ENCODE measurements at places on chromosomes 1 and 21.

- no peak for DNase-seq
Observed at GRCh38 chr21:46207006-46207919, 21.3 kb downstream of the LSS start.

DNA sequence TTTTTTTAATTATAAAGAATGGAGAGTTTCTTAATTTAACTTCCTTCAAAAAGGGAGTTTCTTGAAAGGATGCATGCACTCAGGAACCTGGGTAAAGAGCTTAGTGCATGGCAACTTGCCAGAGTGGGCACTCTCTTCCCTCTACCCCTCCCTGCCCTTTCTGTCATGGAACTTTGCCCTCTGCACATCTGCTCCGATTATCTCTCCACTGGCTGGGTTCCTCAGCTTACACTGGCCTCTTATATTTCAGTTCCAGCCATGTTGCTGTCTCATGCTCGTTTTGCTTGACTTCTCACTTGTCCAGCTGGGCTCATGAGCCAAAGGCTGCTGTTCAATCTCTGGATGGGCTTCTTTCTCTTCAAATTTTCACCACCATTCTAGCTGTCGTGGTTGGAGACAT lies 87.0 kb downstream of the NCAM2 start:
- DNase-seq = no peak

GRCh38 chr1:93981274-93981667 lies 72.0 kb upstream of the GCLM start:
- peak; percentile 42 for DNase-seq

DNA sequence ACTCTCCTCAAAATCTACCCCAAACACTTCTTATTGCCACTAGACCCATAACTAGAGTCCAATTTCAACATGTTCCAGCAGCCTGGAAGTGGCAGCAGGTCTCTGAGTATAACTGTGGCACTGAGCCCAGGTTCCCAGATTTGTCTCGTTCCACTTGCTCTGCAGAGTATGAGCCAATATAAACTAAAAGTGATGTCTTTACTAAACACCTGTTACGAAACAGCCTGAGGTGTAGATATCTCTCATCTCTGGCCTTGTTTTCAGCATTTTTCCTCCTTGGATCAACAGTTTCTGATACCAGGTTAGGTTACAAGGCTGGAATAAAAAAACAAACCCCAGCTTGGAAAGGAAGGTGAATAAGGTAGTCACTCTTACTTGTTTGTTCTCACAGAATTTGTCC lies 25.2 kb upstream of the PRDX6 start:
- DNase-seq = peak; percentile 66

- peak; percentile 11 for DNase-seq
Observed at GRCh38 chr1:168691541-168691940, 37.5 kb downstream of the DPT start.

DNA sequence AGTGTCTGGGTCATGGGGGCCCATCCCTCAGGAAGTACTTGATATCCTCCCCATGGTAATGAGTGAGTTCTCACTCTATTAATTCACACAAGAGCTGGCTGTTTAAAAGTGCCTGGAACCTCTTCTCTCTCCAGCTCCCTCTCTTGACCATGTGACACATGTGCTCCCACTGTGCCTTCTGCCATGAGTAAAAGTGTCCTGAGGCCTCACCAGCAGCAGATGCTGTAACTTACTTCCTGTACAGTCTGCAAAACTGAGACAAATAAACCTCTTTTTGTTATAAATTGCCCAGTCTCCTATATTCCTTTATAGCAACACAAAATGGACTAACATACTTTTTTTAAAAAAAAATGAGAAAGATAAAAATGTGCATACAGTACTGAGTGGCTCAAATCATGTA lies 24.0 kb downstream of the PUM1 start:
- no peak for DNase-seq

DNA sequence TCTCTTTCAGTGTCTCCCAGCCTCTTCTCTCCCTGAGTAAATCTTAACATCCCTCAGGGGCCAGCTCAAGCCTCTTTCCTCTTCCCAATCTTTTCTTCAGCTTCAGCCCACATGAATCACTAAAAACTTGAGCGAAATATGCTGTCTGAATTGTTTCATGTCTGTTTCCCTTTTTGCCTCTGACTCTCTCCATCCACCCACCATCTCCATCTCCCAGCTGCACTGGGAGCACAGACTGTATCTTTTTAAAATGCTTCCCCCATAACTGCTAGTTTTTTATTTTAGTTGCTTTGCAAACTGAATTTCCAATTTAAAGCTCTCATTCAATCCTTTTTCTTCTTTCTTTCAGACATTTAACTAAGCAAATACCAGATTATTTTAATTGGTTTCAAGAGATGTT lies 3.0 kb upstream of the AHCTF1 start:
- no peak for DNase-seq

GRCh38 chr1:71667216-71667615 lies 586.4 kb upstream of the ZRANB2 start:
- peak; percentile 26 for DNase-seq

DNA sequence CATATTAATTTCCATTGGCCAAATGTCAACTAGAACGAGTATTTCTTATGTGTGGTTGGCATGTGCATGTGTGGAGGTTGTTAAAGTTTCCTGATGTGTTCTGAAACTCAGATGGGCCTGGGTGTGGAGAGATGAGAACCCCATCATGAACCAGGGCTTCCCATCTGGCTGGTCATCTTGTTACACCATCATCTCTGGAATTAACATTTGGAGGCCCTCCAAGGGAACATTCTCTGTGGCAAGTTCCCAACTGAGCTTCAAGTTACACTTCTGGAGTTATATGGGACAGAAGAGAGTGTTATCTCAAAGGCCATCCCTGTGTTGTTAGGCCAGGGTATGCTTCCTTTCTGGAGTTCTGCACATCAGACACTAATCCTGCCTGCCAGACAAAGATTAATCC lies 183.6 kb downstream of the TTLL7 start:
- peak; percentile 86 for DNase-seq

DNA sequence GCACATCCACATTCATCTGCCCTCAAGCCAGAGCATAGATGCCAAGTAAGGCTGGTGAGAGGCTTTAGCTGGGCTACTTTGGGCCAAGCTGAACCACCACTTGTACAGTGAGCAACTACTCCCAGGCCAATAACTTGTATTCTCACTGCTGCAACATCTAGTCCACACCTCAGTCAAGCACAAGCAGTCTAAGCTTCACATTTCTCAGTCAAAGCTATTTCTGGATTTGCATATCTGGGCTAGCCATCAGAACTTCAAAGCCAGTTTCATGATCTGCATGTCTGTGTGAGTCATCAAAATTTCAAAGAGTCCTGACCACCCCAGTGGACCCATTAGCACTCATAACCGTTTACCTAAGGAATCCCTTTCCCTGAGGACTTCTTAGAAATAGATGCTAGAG lies 77.7 kb upstream of the DIRAS3 start:
- no peak for DNase-seq

DNA sequence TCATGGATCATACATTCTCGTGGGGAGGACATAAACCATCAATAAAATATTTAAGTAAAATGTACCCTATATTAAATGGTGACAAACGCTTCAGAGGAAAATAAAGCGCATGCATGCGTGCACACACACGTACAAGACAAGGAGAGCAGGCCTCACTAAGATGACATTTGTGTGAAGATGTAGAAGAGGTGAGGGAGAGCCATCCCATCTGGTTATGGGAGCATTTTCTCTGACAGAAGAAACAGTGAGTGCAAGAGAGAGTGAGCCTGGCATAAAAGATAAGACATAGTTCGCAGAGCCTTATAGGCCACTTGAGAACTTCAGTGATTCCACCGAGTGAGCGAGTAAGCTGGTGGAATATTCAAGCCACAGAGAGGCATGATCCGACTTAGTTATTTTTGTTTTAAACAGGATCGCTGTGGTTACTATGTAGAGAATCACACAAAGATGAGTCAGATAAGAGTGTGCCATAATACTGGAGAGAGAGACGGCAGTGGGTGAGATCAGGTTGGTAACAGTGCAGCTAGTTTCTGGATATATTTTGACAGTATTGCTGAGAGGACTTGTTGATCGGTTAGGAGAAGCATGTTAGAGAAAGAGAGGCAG lies 624.2 kb downstream of the PLPP3 start:
- DNase-seq = no peak

GRCh38 chr1:111422546-111423391 lies 4.8 kb downstream of the OVGP1 start:
- no peak for DNase-seq

DNA sequence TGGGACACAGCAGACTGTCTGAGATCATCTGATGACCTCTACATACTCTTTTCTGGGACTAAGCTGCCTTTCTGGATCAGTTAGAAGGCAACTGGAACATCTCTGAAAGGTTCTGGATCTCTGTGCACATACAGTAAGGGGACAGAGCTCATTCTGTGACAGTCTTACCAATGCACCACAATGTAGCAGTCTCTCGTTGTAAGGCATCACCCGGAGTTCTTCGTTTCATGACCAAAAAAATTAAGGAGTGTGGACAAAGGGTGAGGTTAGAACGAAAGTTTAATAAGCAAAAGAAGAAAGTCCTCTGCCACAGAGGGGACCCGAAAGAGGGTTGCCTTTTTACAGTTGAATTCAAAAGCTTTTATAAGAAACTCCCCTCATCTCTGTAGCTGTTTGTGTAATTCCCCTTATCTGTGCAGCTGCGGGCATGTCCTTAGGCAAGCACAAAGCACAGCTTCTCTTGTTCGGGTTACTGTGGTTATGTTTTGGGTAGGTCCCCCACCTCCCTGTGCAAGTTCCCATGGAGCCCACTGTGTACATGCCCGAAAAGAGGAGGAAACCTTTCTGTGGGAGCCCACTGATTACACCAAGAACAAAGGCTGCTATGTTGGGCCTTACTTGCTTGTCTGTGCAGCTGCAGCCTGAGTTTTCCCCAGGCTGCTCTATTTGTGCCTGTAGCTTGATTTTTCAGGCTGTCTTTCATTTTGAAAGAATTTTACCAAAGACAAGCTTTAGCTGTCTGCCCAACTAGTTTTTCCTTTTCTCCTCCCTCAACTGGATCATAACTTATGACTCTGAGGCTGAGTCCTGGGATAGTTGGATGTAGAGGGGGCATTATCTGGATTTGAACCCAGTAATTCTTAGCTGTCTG lies 53.1 kb upstream of the CACNA1E start:
- no peak for DNase-seq

GRCh38 chr1:53320646-53321045 lies 7.2 kb downstream of the LRP8 start:
- no peak for DNase-seq
